ENCODE measurements at places on chromosomes 7 and 10. TPM values are rescaled to one million over a fixed set of nuclear protein-coding genes. Genes with fewer than 3 reads are reported as not detected.

TSPAN13 gene
- total RNA-seq: 19.0 TPM

PIP gene
- not detected for total RNA-seq

TEX47 gene
- not detected for total RNA-seq

PIK3CG gene
- total RNA-seq: under 0.01 TPM

ITIH2 gene
- total RNA-seq: not detected

PCLO gene
- 2.9 TPM for total RNA-seq

NMT2 gene
- 50.2 TPM for total RNA-seq

Measured in myometrial cell (primary cell).